ENCODE measurements at places on chromosomes 5 and 9.

- DNase-seq: no peak
Observed at GRCh38 chr5:40404613-40405012, 275.1 kb upstream of the PTGER4 start.

GRCh38 chr5:175195698-175196656, 248.0 kb downstream of the DRD1 start:
- peak; percentile 45 for DNase-seq

GRCh38 chr5:156479849-156480248, 152.9 kb downstream of the SGCD start:
- no peak for DNase-seq

- DNase-seq: no peak
Observed at GRCh38 chr5:493119-493701, 31.0 kb downstream of the SLC9A3 start.

DNA sequence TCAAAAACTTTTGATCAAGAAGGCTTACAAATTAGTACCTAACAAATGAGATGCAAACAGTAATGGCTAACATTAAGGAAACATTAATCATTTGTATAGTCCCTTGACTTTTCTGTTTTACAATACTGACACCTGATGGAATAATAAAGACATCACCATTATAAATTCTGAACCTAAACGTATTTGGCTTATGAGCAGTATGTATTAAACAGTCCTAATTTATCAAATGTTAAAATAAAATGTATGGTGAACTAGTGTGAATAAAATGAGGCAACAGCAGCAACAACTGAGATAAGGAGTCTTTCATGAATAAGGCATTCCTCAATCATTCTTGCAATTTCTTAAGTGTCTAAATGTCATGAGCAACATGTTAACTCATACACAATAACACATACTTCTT, 6.0 kb downstream of the PUM3 start:
- DNase-seq: peak; percentile 12

DNA sequence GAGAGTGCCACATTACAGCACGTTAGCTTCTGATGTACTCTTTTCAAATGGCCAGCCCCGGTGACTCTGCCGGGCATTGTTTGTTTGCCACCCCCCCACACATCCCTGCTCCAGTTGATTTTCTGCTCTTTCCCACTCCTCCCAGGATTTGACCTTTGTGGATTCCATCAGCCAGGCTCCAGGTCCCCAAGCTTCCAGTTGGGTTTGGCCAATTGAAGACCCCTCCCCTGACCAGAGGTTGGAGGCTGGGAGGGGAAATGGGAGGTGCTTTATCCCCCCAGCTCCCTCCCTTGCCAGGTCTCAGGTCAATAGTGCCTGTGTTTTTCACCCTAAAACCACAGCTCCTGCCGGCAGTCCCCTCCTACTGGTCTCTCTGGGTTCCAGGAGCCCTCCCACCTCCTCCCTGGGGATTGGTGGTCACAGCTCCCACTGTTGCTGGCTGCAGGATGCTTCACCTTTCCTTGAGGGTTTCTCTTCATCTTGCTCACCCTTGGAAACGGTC, 34.9 kb downstream of the IRF1 start:
- no peak for DNase-seq

GRCh38 chr9:91082731-91083130, 279.0 kb downstream of the AUH start:
- no peak for DNase-seq

- no peak for DNase-seq
Observed at GRCh38 chr5:134545070-134545868, 19.8 kb downstream of the JADE2 start.

GRCh38 chr5:141725891-141726290, 43.9 kb upstream of the ARAP3 start:
- no peak for DNase-seq

GRCh38 chr5:85647349-85648127, 970.2 kb upstream of the COX7C start:
- no peak for DNase-seq

GRCh38 chr9:84744195-84744594, 74.7 kb downstream of the NTRK2 start:
- DNase-seq: no peak

- no peak for DNase-seq
Observed at GRCh38 chr5:178540526-178540925, 49.7 kb downstream of the COL23A1 start.

- no peak for DNase-seq
Observed at GRCh38 chr9:137588891-137589290, 1.4 kb downstream of the ZMYND19 start.

Data from NCI-H526 (cell line).